ENCODE measurements at places on chromosomes 16 and 17.

DNA sequence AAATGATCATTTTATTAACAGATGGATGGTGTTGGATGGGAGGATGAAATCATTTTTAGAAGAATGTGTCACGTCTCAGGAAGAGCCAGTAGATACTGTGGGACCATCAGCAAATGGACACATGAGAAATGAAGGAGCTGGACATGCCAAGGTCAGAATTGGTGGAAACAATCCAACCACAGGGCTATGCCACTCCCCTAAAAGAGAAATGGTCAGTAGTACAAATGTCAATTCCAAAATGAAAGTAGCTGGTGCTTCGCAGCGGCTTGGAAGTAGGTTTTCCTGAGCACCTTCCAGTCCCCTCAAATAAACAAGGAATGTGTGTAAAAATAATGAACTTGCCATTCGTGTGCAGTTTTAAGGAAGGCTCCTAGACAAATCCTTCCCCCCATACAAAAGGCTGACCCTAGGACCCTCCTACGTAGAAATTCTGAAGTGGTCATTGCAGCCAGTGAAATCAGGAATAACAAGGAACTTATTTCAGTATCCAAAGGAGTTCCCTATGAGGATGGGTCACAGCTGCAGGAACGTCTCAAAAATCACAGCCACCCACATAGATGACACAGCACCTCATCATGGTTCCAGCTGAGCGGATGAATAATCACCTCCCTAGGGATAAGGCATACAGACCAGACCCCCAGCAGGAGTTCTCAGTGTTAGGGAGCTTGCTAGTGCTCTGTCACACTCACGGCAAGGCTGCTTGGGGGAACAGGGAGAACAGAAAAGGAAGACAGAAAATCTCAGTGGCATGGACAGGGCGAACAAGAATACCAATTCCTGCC is 239.2 kb downstream of the HS3ST3A1 start:
- DNase-seq = no peak

DNA sequence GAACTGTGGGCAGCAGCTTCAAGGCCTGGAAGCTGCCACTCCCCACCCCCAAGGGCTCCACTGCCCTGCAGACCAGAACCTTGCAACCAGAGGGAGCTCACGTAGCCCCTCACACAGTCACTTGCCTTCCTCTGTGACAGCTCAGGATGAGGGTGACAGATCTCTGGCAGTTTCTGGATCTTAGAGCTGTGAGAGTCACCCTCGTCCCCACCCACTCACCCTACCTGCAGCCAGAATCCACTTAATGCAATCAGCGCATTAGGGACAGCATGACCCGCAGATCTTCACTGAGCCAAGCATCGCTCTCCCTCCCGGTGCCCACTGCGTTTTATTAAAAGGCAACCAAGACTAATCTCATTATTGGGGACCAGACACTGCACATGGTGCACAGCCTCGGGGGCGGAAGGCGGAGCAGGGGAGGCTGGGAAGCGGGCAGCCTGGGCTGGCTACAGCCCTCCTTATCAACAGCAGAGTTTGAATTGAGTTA is 3.5 kb downstream of the CYB561 start:
- DNase-seq = no peak

DNA sequence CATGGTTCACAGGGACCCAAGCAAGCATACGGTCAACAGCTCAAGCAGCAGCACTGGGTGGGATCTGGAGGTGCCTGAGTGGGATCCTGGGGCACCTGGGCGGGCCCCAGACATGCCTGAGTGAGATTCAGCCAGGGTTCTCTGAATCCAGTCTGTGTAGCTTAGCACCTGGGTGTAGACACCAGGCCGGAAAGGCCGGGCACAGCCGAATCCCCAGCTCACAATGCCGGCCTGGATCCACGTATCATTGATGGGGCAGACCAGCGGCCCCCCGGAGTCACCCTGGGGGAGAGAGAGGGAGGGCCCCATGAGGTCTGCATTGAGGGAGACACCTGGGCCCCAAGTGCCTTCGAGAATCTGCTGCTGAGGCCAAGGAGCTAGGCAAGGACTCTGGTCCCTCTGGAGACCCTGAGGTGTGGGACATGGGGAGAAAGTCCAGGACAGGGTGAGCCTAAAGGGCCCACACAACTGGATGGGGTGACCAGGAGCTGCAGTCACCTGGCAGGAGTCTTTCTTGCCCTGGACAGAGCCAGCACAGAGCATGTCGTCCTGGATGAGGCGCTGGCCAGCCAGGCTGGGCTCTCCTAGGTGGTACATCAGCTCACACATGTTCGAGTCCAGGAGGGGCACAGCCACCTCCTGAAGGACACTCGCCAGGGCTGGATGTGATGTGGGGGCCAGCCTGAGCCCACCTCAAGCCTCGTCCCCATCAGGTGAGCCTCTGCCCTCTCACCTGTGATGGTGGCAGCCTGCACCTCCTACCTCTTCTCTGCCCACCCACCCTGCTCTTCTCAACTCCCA is 9.7 kb downstream of the ZG16B start:
- no peak for DNase-seq

DNA sequence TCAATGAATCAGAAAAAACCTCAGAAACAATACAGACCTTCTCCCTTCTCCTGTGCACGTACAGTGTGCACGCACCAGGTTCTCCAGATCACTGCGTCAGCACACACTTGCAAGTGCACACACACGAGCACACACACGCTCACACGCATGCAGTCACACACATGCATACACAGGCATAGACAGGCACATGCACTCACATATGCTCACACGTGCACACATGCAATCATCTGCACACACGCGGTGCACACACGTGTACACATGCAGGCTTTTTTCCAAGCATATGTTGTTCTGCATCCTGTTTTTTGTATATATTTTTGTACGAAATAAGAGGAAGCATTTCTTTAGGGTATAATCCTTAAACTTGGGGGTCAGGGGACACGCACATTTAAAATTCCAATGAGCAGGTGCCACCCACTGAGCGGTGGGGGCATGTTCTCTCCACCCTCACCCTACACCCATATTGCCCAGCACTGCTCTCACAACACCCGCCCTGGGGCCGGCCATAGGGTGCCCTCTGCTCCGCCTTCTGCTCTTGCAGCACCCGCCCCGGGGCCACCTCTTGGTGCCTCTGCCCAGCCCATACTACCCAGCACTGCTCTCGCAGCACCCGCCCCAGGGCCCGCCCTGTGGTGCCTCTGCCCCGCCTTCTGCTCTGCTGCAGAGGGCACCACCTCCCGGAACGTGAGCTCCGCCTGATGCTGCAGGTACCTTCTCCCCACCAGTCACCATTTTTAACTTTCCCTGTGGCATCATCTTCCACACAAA is 20.9 kb downstream of the KLHDC4 start:
- DNase-seq = no peak

DNA sequence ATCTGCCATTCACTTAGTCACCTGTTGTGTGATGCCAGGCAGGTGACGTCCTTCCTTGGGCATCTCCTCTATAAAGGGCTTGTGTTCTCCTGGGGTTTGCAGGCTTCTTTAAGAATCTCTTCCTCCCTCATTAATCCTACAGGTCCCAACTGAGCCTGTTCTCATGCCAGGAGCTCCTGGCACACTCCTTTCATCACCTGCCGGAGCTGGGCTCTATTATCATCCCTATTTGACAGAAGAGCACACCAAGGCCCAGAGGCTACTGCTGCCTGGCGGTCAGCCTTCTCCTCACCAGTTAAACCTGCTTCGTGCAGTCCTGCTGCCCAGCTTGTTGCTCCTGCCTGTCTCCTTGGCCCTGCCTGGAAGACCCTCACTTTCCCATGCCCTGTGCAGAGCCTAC is 51.2 kb downstream of the RAI1 start:
- DNase-seq = no peak
